ENCODE measurements at places on chromosomes 1 and 21.
A peak's percentile ranks its signal among the peaks of the same experiment; 100 is the strongest.

DNA sequence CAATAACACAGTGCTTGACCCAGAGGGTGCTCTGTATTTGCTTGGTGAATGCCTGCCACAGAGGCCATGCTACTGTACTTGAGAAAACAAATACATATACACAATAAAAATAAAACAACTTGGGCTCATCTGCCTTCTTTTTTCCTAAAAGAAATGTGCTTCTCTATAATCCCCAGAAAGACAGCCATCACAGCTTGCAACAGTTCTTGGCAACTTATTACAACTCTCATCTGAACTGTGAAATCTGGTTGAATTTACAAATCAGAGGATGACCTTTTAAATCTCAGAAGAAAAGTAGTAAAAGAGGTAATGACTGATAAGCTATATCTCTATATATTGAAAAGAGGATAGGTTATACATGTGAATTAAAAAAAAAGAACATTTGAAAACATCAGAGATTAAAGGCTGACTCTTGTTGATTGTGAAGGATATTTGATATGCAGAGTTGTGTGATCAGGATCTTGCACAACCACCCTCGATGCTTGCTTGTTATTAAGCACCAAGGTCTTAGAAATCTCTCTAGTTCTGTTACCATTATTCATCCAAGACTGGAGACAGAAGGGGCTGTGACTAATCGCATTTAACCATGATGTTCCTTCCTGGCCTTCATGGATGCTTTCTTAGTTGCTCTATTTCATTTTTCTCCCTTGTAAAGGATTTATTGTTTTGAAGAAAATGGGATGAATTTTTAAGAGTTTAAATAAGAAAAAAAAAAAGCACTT, 213.4 kb downstream of the APP start:
- DNase-seq: no peak

GRCh38 chr1:73537400-73537799, 660.6 kb downstream of the LRRIQ3 start:
- no peak for DNase-seq

DNA sequence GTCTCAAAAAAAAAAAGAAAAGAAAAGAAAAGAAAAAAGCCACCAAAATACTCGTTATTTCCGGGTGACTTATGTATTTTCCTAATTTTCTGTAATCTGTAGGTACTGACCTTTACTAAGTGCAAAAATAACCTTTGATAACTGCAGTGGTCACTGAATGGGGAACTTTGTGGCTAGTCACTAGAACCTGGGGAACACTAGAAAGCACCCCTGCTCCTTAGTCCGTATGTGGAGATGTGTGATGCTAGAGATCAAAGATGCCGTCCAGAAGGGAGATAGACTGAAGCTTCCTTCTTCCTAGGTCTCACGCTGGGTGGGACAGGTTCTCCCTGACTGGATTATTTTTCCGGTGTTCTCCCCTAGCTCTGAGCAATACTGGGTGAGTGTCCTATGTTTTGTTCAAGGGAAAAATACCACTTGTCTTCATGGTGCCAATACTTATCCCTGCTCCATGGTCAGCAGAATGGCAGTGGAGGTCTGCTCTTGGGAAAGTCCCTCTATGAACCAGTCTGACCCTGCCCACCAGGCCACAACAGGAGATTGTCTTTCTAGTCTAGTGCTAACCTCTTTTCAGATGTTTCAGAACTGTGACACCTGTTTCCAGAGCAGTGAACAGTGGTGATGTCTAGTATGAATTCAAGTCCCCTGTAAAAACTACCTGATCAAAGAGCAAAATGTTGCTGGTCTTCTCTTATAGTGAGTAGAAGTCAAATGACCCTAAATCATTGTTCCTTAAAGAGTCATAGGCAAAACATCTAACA, 39.9 kb downstream of the GTF2B start:
- DNase-seq: no peak

GRCh38 chr21:35163411-35163810, 114.3 kb upstream of the RUNX1 start:
- DNase-seq: no peak

- DNase-seq: no peak
Observed at GRCh38 chr1:193846876-193847604, 660.6 kb upstream of the B3GALT2 start.

- DNase-seq: no peak
Observed at GRCh38 chr1:225447650-225448089, 19.8 kb upstream of the LBR start.

DNA sequence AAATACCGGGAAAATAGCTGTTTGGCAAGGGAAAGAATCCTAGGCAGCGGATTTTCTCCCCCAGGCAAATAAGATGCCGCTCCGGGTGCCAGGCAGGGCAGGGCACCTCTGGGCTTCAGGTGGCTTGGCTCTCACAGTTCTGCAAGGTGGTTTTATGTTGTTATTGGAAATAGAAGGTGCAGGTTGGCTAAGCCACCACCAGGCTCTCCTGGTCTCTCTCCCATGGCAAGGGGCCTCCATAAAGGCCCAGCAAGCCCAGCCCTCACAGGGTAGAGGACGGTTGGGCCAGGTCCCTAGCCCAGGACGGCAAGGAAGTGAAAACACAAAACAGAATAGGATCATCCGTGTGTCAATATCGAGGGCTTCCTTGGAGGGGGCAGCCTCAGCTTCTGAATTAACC, 37.6 kb upstream of the GPR153 start:
- DNase-seq: no peak

- DNase-seq: no peak
Observed at GRCh38 chr1:59570524-59570923, 244.2 kb upstream of the HOOK1 start.

GRCh38 chr1:1123581-1124507, 8.0 kb upstream of the C1orf159 start:
- DNase-seq: no peak

DNA sequence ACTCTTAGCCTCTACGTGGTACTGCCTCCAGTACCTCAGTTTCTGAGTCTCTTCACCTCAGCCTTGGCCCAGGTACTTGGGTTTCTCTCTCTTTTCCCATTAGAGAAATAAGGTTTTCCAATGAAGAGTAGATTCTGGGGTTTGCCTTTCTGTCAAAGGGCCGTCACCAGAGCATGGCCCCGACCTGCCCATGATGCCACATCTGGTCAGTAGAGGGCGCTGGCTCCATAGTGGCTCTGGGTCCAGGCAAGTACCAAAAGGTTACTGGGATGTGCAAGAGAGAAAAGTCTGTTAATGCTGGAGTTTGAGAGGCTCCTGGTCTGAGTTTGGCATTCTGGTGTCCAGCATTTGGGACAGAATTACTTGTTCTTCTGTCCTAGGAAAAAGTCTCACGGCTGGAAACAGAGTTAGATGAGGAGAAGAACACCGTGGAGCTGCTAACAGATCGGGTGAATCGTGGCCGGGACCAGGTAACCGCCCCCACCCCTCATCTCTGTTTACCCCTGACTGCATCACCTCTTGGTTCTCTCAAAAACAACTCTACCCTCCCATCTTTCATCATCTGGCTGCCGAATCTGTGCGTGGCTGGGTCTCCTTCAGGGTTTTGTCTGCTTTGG, 5.3 kb upstream of the TUFT1 start:
- DNase-seq: peak; percentile 56

DNA sequence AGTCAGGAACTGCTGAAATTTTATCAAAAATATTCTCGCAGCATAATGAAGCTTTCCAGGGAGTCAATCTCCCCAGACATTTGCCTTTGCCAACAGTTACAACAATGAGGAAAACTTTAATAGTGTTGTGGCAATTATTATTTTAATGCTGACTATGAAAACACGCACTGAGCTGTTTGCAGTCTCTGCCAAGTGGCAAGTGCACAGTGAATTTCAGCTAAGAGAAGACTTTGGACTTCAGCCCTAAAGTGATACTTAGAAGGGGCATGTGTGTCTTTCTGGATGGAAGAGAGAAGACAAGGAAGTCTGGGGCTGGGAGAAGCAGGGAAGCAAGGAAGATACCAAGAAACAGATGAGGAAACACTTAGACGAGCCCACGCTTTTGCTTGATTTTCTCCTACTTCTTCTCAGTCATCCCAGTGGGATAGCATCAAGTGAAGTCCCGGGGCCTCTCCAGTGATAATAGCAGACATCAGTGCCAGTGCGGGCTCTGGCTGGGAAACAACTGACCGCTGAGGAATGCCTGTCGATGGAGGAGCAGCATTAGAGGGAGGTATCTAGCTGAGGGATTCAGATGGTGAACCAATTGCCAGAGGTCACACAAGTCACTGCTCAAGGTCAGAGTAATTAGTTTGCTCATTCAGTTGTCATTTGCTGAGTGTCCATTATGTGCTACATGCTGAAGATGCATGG, 196.3 kb downstream of the TTLL7 start:
- no peak for DNase-seq
